ENCODE measurements at places on chromosomes 2 and 18.
A peak's percentile ranks its signal among the peaks of the same experiment; 100 is the strongest.

GRCh38 chr18:61941948-61942471 lies 49.2 kb upstream of the RNF152 start:
- DNase-seq: no peak

DNA sequence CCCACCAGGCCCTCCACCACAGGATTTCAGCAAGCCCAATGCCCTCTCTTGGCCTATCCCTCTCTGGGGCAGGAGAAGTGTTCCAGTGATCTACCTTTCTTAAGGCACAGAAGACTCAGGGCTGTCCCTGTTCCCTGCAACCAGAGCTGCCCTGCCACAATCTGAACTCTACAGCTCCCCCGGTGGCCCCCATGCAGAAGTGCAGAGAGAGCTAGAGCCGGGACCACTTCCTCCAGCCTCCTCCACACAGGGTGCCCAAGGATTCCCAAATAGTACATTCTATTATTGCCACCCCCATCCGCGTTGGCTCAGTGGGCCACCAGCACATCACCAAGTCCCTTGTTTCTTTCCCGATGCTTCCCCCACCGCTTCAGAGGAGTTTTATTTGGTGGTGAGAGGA lies 114.8 kb upstream of the PTPRM start:
- DNase-seq: peak; percentile 24

GRCh38 chr2:187407407-187408084 lies 40.5 kb downstream of the CALCRL start:
- no peak for DNase-seq

- no peak for DNase-seq
Measured at GRCh38 chr2:197208841-197209240, 101.7 kb downstream of the ANKRD44 start.

- DNase-seq: no peak
Measured at GRCh38 chr18:12278741-12279682, 24.9 kb downstream of the CIDEA start.

- DNase-seq: no peak
Measured at GRCh38 chr2:17979707-17980106, 101.2 kb downstream of the KCNS3 start.
